ENCODE measurements at places on chromosomes 3 and 15.

GRCh38 chr3:194262176-194262924 is 88.8 kb downstream of the CPN2 start:
- DNase-seq, result no peak

- no peak for DNase-seq
Measured at GRCh38 chr3:24018784-24019570, 73.9 kb downstream of the NR1D2 start.

- DNase-seq, result no peak
Measured at GRCh38 chr3:143478115-143478693, 358.6 kb downstream of the CHST2 start.

- no peak for DNase-seq
Measured at GRCh38 chr15:38557921-38558320, 6.7 kb downstream of the RASGRP1 start.

DNA sequence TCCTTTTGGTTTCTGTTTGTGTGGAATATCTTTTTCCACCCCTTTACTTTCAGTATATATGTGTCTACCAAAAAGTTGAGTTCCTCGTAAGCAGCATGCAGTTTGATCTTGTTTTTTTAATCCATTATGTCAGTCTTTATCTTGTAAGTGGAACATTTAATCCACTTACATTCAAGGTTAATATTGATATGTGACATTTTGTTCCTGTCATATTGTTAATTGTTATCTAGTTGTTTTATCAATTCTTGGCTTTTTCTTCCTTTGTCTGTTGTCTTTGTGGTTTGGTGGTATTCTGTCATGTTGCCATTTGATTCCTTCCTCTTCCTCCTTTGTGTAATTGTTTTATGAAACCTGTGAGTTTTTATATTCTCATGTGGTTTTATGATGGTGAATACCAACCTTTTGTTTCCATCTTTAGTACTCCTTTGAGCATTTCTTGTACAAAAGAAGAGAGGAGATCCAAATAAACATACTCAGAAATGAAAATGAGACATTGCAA is 43.4 kb upstream of the XCR1 start:
- no peak for DNase-seq

Data from stomach (tissue), 19 donors.